ENCODE measurements at places on chromosomes 3 and 15.

DNA sequence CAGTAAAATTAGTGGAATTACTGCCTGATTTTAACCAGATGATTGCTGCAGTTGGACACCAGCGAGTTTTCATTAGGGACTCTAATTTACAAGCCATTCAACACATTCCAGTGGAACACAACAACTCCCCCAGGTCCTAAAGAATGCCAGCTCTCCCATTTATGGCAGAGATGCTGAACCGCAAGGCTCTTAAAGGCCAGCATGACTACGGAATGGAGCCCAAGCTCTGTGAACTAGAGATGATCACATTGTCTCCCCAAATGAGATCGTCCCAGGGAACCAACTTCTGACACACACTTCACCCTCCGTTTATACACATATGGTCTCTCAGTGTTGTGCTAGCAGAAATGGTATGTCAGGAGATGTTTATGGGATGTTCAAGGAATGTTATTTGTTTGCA is 446.2 kb upstream of the NR2F2 start:
- no peak for DNase-seq

DNA sequence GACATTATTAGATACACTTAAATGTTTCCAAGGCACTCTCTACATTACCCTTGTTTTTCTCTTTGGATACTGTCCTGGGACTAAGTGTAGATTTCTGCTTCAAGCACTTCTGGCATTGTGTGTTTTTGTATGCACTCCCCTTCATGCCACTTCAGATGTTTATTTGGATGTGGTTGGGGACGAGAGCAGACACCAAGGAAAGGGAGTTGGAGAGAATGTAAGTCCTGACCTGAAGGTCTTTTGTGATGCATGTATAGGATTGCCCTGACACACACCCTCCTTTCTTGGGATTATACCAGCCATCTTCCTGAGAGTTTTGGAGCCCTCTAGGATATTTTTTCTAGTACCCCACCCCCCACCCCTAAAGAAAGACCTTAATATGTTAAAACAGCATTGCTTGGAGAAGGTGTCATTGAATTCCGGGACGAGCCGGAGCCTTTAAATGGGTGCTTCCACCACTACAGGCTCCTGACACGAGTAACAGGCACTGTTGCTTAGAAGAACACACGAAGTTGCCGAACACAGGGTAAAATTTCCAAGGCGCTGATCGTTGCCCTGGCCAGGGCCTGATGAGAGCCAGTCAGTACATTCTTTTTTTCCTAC is 22.7 kb downstream of the PSMD6 start:
- no peak for DNase-seq

- DNase-seq: no peak
Measured at GRCh38 chr3:40532252-40532651, 7.5 kb downstream of the ZNF621 start.

DNA sequence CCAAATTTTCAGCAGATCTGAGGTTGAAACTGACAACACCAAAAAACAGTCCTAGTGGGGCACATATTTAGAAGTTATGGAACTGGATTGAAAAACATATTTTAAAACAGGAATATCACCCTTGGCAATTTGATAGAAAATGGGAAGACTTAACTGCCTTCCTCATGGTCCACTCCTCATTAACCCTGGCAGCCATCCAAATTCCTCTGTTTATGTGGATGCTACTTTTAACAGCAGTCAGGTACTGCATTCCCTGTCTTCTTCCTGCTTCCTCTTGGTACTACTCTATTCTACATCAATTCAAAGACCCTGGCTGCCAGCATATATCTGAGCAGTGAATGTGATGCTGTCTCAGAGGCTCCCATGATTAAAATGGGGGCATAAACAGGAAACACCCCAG is 54.3 kb downstream of the PDE8A start:
- no peak for DNase-seq

- no peak for DNase-seq
Measured at GRCh38 chr15:99744142-99744541, 10.9 kb upstream of the LYSMD4 start.

DNA sequence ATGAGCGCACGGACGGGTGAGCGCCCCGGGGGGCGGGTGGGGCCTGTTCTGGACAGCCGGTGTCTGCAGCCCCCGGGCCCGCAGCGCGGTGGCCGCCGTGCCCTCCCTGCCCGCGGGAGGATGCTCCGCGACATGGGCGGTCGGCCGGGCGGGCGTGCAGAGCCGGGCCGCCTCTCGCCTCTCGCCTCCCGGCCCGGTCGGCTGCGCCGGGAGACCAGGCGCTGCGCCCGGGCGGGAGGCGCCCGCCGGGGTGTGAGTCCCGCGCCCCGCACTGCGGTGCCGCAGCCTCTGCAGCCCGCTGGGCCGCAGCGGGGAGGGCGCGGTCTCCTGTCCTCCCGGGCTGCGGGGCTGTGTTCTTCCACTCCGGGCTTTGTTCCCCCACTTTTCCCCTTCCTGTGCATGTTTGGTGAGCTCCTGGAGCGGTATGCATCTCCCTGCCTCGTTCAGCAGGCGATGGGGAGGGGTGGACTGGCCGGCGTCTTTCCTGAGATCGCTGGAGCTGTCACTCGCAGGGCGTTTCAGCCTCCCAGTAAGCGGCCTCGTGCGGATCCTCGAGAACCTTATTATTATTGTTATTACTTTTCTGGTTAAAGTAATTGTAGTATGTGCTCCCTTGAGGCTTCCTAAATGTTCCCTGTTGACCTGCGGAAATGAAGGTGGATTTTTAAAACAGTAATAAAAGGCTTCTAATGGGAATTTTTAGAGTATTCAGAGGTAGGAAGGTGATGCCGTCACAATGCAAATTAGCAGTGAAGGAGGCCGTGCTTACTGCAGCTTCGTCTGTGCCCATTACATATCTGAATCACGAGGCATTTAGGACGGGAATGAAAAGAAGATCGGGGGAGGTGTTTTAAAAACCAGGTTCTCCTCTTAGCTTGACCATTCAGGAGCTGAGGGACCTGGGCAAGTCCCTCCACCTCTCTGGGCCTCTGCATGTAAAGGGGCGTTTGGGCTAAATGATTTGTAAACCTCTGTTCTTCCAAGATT is 593 bp downstream of the TMOD2 start:
- DNase-seq: no peak

GRCh38 chr3:64234571-64234970 is 9.3 kb upstream of the PRICKLE2 start:
- DNase-seq: no peak

DNA sequence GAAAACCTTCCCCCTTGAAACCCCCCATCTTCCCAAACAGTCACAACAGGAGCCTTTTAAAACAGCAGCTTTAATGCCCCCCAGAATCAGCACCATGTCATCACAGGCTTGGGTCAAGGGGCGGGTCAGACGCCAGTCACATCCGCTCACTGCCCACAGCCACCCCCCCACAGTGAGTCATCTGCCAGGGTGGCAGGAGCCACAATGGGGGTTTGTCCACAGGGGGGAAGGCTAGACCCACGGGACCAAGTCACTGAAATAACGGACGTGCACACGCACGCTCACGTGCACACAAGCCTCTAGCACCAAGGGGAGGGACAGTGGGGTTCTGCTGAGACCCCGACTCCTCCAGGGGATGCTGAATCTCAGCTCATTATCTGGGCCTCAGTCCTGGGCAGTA is 441 bp upstream of the UCN2 start:
- DNase-seq: no peak

- no peak for DNase-seq
Measured at GRCh38 chr3:51938780-51939425, 2.8 kb downstream of the RRP9 start.

DNA sequence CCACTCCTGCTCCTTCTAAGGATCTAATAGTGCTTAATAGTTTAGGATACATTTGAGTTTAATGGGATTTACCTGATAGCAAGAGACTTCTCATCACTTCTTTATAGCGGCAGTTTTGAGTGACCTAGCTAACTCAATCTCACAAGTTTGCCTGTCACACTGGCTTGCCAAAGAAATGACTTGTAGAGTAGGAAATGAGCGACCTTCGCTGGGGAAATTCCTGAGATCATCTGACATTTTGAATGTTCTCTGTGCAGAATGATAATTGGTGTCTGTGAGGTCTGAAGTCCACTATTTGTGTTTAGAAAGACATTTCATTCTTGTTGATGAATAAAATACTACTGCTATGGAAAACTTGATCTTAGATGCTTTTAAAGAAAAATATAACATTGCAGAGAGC is 30.3 kb downstream of the SUCLG2 start:
- no peak for DNase-seq

- no peak for DNase-seq
Measured at GRCh38 chr3:127787071-127787490, 35.2 kb downstream of the MGLL start.

DNA sequence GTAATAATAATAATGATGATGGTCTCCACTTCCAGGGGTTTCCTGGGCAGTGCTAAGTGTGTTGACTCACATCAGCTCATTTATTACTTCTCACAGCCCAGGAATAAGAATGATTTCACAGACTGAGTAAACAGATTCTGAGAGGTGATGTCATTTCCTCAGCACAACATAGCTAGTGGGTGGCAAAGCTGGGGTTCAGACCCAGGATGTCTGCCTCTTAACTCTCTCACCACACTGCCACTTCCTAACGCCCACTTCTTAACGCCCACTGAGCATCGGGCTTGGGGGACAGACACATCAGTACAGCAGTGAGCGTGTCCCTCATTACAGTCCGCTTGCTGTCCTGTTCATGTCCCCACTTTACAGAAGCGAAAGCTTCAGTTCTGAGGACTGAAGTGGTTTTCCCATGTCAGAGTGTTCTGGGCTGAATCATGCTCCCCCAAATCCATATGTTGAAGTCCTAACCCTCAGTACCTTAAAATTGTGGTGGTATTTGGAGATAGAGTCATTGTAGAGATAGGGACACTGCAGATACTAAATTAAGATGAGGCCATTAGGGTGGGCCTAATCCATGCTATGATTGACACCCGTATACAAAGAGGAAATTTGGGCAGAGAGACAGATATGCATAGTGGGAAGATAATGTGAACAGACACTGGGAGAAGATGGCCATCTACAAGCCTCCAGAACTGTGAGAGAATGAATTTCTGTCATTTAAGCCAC is 68.0 kb downstream of the ATP2B2 start:
- no peak for DNase-seq

- no peak for DNase-seq
Measured at GRCh38 chr15:31102374-31103342, 1.1 kb upstream of the TRPM1 start.

DNA sequence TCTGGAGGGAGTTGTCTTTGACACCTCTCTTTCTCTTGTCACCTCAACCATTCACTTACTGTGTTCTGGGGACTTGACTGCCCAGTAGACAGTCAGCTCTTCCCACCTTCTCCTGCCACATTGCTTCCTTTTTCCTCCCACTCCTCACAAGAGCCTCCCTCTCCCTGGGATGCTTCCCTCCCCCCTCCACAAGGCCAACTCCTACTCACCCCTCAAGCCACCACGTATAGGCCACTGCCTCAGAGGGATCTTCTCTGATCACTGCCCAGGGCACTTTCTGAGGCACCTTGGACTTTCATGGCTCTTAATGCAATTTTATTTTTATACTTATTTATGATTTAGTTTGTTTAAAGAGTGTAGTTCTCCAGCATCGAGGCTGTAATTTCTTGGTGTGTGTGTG is 23.2 kb downstream of the THSD4 start:
- DNase-seq: no peak

DNA sequence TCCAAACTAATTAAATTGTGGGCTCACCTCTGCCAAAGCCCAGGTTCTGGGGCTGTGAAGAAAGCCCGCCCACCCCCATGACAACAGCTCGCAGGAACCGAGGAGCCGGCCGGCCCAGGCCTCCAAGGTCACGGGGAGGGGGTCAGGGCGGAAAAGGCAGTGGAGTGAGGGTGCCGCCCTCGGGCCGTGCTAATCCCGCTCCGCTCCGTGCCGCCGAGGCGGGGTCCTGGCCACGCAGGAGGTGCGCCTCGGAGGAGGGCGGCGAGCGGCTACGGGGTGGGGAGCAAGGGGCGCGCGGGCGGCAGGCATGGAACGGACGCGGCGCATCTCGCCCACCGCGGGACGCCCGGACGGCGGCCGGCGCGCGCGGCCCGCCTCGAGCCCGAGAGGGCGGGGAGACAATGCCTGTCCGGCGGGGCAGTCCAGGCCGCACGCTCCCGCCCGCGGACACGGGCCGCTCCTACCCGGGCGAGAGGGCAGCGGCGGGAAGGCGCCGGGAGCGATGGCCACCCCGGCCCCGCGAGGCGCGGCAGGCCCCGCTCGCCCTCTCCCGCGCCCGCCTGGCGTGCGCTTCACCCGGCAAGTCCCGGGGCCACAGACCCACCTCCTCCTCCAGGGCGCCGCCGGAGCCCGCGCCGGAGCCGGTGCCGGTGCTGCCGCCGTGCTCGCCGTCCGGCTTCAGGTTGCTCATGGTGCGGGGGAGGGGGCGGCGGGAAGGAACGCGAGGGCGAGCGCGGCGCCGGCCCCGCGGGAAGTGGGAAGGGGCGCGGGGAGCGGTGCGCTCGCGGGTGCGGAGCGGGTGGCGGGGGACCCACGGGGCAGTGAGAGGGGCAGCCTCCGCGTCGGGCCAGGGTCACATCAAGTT is 528 bp downstream of the RBPMS2 start:
- DNase-seq: peak; percentile 16

- no peak for DNase-seq
Measured at GRCh38 chr15:89704411-89704810, 13.8 kb downstream of the WDR93 start.

GRCh38 chr3:171690281-171690680 is 120.0 kb downstream of the PLD1 start:
- DNase-seq: no peak

GRCh38 chr15:48541341-48542278 is 103.9 kb downstream of the FBN1 start:
- no peak for DNase-seq

DNA sequence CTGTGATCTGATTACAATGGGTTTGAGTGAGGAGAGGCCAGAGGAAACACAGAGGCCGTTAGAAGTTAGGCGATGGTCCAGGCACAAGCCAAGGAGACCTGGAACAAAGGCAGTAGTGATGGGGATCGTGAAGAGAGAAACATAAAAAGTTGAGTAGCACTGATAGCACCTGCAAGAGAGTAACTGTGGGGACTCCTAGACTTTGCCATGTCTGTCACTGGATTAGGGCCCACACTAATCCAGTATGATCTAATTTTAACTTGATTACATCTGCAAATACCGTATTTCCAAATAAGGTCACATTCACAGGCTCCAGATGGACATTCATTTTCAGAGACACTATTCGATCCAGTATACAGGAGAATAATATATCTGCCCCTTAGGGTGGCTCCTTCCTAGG is 144.7 kb downstream of the RAB11A start:
- DNase-seq: no peak

- DNase-seq: peak; percentile 47
Measured at GRCh38 chr3:196969660-196970546, 1.3 kb upstream of the PIGZ start.

- no peak for DNase-seq
Measured at GRCh38 chr3:81198216-81198615, 563.2 kb downstream of the GBE1 start.

DNA sequence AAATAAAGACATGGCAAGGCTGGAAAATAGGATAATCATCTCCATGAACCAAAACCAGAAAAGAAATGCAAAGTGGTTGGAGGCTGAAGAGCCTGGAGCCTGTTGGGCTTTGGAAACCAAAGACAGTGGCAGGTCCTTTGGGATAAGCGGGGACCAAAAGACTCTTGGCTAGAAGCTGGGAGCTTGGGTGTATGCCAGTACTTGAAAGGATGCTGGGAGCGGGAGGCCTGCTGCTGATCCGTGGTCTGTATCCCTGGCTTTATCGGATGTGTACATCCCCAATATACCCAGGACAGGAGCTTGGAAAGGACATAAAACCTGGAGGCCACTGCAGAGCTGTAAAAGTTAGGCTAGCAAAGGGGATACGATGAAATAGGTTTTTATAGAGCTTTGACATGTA is 1.3 kb upstream of the CHRNB4 start:
- no peak for DNase-seq
